ENCODE measurements at places on chromosomes 7 and 10. TPM values are rescaled to one million over a fixed set of nuclear protein-coding genes. Genes with fewer than 3 reads are reported as not detected.

- no peak for DNase-seq
These were observed 47.8 kb upstream of the KCNMA1 start for GRCh38 chr10:77685432-77685831.

DNA sequence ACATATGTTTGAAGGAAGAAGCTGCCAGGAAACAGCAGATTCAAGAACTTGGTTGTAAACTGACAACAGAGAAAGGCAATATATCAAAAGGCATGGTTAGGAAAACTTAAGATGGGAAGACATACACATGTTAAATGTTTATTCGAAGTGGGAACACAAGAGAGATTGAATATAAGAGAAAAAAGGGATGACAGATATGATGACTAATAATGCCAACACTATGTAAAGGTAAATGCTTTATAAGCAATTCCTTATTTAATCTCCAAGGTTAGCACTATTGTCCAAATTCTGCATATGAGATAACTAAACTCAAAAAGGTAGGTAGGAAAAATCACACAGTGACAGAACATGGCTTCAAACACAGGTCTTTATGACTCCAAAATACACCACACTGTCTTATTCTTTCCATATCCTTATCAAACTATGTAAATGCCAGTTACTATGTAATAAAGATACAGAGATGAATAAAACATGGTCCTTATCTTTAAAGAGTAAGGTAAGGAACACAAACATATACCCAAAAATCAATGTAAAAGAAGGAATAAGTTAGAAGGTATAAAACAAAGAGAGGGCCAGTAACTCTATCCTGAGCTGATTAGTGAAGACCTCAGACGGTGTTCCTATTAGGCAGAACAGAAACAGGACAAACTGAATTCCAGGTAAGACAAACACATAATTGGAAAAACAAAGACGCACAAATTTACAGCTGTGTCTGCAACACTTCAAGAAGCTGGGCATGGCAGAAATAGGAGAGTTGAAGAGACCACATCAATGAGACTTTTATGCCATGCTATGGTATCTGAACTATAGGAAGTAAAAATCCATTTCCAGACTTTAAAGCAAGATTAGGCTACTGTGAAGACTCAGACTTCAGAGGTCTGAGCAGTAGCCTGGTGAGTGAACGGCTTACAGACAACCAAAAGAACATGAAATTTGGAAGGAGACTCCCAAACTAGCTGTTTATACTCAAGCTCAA is 56.1 kb downstream of the ABI1 start:
- no peak for DNase-seq

OR9A2 gene
- not detected for polyA plus RNA-seq

GRCh38 chr10:59517996-59518395 is 155.6 kb upstream of the FAM13C start:
- DNase-seq: no peak

DNA sequence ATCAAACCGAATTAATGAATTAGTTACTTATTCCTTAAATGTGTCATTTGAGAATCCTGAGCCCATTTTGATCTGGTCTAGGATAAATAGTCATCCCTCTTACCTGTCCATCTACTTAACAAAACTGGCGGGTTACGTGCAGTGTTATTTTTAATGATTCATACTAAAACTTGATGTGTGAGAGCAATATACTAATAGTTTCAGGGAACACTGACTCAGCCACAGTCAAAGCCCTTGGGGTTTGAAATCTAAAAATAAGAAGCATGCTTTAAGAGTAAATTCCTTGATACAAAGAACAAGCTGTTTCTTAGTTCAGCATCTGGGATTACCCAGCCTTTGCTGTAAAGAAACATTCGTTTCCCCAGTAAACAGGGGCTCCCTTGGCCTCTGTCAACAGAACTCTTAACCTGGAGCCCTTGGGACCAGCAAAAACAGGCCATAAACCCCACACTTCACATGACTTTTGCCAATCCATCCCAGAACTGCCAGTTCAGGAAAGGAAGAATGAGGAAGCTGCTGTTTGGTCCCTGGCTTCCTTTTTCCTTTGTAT is 370.6 kb upstream of the IGFBP3 start:
- peak; percentile 7 for DNase-seq

AKR1C8 gene
- 0.64 TPM for polyA plus RNA-seq

DNA sequence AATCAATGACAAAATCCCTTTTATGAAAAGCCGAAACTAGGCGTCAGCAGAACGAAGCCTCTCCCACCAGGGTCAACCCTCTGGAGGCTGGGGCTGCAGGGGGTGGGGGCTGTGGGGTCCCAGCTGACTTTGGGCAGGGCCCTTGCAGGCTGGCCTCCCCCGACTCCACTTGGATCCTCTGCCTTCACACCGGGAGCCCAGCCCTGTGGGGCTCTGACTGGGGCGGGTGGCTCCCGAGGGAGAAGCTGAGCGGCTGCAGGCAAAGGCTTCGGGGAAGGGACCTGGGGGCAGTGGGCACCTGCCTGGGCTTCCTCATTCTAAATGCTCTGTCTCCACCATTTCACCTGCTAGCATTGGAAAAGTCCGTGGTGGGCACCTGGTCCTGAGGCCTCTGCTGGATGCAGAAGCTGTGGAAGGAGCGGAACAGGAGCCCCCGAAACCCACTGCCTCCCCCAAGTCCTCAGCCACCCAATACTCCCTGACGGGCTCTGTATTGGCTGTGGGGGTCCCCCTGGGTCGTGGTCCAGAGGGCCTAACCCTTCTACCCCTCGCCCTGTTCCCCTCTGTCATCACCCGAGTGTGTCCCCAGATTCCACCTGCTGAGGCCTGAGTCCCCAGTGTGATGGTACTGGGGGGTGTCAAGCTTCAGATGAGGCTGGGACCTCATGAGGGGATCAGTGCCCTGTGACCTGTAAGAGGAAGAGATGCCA is 108.6 kb downstream of the DNAJB6 start:
- DNase-seq: no peak

CFAP69 gene
- 19.4 TPM for polyA plus RNA-seq

- DNase-seq: no peak
These were observed 455.3 kb downstream of the REEP3 start for GRCh38 chr10:63976538-63976937.

DNA sequence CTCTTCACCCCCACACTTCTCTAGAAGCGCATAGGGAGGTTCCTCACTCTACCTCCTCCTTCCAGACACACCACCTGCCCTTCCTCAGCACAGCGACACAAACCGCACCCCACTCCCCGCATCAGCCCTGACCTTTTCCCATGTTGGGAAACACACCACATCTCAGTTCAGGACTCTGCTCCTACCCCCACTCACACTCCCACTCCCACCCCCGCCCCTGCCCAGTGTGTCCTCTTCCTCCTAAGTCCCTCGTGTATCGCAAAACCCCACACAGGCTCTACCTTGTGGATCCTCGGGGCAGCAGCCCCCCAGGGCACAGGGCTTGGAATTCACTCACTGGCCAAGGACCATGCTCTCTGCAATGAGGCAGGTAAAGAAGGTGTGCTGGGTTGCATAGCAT is 4.2 kb upstream of the AOC1 start:
- DNase-seq: no peak

DNA sequence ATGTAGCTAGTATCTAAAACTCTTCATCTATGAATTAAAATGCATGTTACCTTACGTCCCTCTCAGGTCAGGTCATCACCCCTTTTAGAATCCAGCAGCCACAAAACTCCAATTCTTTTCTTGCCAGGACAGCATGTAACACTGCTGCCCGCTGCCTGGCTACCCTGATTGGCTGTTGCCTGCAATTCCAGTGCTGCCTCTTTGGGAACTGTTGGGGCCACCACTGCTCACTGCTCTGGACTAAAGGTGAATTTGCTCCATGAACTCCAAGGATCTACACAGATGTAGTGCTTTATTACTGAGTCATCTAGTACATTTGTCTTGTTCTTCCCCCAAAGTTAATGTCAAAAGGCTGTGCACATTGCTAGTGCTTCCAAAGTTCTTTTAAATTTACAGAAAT is 40.4 kb downstream of the SCIN start:
- DNase-seq: no peak

TMEM178B gene
- 0.56 TPM for polyA plus RNA-seq

DNA sequence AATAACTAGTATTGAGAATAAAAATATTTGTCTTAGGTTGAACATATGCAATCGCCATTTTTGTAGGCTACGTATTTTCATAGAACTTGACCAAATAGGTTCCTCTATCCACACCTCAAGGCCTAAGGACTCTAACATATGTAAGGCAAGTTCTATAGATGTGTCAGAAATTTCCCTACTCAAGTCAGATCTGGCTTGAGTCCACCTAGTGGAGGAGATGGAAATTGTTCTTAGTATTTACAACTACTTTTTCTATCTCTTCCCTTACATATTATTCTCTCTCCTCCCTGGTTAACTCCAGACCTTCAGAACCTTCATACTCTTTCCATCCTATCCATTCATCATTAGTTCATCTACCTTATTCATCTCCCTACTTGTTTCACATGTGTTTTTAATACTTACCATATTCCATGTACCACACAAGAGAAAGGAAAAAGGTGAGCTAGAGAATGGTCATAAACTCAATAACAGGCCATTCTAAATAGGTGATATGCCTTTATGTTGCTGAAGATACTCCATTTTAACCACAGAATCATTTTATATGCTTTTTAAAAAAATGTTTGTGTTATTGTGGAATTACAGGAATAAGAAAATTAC is 174.5 kb upstream of the HDAC9 start:
- DNase-seq: no peak

DNA sequence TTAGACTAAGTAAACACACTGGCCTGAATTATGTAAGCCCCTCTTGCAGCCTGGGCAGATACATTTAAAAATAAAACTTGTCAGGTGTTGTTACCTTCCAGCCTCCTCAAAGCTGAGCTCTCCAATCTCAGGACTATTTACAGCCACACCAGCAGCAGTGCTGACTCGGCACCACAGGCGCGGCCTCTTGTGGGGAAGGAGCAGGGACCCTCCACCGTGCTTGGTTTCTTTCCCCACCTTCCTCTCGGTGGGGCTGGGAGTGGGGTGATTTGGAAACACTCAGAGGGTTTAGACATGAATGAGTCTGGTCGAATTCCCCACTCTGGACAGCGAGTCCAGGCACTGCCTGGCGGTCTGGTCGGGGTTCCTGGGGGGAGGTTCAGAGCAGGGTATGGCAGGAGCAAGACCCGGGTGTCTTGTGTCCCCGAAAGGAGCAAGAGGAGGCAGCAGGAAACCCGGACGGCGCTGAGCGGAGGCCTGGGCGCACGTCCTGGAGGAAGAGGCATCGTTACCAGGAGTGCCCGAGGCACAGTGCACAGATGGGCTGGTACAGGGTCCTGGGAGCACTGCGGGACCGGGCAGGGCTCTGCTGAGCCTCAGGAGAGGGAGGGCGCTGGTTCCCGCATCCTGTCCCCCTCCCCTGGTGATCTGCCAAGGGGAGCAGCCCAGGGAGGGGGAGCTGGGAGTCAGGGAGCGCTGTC is 29.2 kb upstream of the CFAP46 start:
- DNase-seq: no peak

- no peak for DNase-seq
These were observed 89.4 kb downstream of the NSUN6 start for GRCh38 chr10:18561861-18562551.

- DNase-seq: no peak
These were observed 110.4 kb downstream of the PARD3 start for GRCh38 chr10:34704526-34705184.

- DNase-seq: no peak
These were observed 78.2 kb downstream of the RAB11FIP2 start for GRCh38 chr10:117968354-117969182.

EMX2 gene
- polyA plus RNA-seq: 186 TPM

All from right renal pelvis (tissue), 4 donors.